Testis (tissue), 5 donors: ENCODE measurements at places on chromosomes 12 and 14. TPM values are rescaled to one million over a fixed set of nuclear protein-coding genes. Genes with fewer than 3 reads are reported as not detected.
A peak's percentile ranks its signal among the peaks of the same experiment; 100 is the strongest.

DNA sequence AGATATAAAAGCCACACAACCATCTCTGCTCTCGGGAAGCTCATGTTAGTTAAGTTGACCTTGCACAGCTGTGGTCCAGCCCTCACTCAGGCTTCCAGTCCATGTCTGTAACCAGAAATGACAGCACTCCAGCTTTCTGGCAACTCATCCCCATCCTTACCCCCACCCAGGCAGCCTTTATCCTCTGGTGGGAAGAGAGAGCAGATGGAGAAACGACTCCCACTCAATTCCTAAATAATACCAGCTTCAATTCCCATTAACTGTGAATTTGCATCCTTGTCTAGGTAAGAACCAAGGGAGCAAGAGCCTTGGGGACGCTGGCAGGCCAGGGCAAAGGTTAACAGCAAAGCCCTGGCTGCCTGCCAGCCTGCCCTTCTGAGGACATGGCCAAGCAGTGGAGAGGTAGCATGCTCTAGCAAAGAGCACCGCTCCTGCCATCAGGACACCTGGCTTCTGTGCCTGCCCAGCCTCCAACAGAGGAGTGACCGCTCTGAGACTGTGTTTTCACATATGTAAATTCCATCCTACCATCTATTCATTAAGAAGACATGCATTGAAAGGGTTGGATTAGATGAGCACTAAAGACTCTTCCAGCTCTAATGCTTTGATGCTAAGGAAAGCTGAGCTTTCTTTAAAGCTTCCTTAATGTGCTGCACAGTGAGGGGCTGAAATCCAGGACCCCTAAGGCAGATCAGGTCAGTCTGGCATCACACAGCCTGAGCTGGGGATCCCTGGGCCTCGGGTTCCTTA, 236.1 kb downstream of the GRIN2B start:
- DNase-seq: no peak

DNA sequence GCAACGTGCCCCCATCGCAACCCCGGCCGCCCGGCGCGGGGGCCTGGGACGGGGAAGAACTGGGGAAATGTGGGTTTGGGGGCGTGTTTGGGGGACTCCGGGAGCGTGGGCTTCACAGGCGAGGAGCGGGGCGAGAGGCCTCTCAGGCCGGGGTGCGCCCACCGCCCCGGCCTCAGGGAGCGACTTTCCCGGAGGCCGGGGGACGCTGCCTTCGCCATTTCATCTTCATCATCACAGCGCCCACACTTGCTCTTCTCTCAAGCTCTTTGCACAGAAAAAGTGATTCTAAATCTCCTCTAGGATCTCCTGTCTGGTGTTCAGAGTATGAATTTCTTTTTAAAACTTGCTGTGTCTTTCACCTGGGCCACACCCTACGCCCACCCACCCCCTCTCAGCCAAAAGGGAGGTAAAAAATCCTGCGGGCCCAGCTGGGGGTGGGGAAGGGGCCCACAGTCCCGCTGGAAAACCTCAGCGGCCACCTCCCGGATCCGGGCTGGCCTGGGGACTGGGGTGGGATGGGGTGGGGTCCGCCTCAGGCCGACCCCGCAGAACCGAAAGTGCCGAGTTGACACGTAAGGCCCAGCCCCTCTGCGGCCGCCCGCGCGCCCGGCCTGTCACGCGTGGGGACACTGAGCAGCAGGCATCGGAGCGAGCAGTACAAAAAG, 7.4 kb downstream of the CDKN1B start:
- DNase-seq: no peak

GRCh38 chr12:12533238-12533829, 29.3 kb downstream of the DUSP16 start:
- DNase-seq: peak; percentile 66

Gene CLEC14A
- 9.7 TPM for total RNA-seq

Gene GPR65
- total RNA-seq: 0.31 TPM

DNA sequence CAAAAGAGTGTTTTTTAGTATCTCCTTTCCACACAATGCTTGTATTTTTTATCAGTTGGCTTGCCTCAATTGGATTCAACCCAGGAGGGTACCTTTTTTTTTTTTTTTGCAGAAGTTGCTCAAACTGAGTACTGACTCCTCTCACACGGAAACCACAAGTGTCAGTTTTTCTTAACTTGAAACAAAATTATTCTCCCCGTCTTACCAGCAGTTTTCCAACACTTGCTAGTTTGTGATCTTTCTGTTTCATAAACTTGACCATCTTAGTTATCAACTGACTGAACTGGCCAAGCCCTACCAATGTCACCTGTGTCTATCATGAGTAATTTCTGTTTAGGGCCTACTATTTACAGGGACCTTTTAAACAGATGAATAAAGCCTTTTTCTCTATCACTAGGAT, 34.1 kb upstream of the ITPR2 start:
- DNase-seq: no peak

- DNase-seq: no peak
Measured at GRCh38 chr12:6782850-6783566, 6.3 kb upstream of the CD4 start.

Gene IKZF4
- total RNA-seq: 13.9 TPM

GRCh38 chr12:8548192-8548591, 7.5 kb upstream of the CLEC4E start:
- DNase-seq: no peak

Gene LRP1-AS
- not detected for total RNA-seq

- DNase-seq: no peak
Measured at GRCh38 chr12:11969437-11970154, 101.1 kb upstream of the BCL2L14 start.

Gene PAPLN
- total RNA-seq: 24.5 TPM

Gene GZMB
- not detected for total RNA-seq

Gene FSCB
- total RNA-seq: 21.0 TPM

Gene RIMBP2
- 10.0 TPM for total RNA-seq

- no peak for DNase-seq
Measured at GRCh38 chr12:105567061-105567460, 236.6 kb downstream of the C12orf75 start.

DNA sequence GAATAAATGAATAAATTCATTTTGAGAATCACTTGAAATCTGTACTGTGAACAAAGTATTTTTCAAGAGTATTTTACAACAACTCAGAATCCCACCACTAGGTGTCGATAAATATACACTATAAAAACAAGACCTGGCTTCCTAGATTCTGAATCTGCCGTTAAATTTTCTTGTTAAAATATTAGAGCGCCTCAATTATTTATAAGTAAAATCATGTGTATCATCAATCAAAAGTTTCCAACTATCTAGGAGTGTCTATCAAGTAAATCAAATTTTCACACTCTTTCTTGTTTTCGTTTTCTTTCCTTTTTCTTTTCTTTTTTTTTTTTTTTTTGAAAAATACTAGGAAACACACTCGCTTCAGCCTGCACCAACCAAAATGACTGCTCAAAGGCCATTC, 179.2 kb upstream of the DCN start:
- DNase-seq: no peak

DNA sequence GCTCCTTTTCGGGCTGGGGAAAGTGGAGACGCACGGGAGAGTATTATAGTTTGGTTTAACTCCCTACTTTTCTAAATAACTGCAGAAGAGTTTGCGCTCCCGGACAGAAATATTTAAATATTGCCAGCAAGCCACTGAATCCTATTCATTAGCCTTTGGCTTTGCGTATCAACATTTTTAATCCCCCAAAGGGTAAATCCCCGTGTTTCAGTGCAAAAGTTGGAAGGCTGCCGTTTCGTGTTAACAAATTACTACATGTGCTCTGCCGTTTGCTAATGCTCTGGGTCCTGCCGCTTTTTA, 372 bp upstream of the DPF3 start:
- no peak for DNase-seq

Gene POLE2
- total RNA-seq: 13.4 TPM

DNA sequence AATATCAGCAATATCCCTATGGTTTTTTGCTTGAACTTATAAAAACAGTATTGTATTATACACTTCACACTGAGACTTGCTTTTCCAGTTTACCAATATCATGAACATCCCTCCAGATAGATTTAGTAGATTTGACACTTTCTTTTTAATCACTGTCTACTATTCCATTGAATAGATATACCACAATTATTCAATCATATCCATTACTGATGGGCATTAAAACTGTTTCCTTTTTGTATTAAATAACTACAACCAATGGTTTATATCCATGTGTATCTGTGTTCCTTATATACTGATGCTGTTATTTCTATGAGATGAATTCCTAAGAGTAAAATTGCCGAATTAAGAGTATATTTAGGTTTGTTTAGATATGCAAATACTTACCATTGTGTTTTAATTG, 13.0 kb upstream of the DHRS7 start:
- DNase-seq: no peak

Gene TAS2R42
- not detected for total RNA-seq

DNA sequence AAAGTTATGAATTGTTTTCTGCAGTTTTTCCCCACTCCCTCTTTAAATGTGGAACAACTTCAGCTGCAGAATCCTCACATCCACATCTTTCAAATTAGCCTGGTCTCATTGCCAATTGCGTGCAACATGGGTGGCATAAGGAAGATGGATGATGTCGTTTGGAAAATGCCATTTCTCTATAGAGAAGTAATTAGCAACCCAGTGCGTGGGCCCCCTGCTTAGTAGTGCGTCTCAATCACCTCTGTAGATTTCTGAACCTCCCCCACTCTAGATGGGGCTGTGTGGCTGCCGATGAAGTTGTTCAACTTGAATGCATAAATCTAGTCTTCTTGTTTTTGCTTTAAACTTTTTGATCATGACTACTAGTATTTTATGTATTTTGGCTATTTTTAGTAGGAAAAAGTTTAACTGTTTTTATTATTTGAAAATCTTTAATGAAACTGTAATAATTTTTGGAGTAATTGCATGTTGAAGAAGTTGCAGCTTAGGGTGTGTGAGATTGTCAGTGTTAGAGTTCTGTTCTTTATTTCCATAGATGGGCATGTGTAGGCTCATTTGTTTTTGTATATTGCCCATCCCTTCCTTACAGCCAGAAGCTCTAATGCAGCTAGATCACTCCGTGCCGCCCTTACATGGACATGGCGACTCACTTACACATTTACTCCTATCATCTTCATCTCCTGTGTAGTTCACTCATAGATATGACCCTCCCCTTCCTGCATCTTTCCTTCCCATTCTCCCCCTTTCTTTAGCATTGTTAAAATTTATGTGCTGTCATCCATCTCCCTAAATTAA, 358.2 kb downstream of the DIO2 start:
- DNase-seq: no peak

GRCh38 chr12:22117563-22118237, 71.7 kb downstream of the CMAS start:
- no peak for DNase-seq

- DNase-seq: no peak
Measured at GRCh38 chr12:20134652-20135051, 233.7 kb upstream of the PDE3A start.

DNA sequence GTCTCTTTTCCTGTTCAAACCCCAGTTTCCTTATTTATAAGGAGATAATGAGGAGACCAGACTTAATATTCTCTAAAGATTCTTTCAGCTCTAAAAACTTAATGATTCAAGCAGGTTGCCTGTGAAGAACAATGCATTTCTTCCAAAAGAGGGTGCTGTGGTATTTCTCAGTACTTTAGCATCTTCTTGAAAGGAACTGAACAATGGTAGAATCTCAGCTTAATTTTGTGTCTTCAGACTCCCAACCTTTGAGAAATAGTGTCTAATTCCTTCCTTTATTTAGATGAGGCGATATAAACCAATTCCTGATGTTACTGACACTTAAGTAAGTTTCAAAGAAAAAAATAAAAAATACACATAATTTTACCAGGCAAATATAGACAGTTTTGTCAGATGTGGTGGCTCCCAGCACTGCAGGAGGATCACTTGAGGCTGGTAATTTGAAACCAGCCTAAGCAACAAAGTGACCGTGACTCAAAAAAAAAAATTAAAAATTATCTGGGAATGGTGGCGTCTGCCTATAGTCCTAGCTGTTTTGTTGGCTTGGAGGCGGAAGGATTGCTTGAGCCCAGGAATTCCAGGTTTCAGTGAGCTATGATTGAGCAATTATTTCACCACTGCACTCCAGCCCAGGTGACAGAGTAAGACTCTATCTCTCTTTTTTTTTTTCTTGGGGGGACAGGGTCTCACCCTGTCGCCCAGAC, 76.9 kb upstream of the PSMA6 start:
- DNase-seq: no peak

DNA sequence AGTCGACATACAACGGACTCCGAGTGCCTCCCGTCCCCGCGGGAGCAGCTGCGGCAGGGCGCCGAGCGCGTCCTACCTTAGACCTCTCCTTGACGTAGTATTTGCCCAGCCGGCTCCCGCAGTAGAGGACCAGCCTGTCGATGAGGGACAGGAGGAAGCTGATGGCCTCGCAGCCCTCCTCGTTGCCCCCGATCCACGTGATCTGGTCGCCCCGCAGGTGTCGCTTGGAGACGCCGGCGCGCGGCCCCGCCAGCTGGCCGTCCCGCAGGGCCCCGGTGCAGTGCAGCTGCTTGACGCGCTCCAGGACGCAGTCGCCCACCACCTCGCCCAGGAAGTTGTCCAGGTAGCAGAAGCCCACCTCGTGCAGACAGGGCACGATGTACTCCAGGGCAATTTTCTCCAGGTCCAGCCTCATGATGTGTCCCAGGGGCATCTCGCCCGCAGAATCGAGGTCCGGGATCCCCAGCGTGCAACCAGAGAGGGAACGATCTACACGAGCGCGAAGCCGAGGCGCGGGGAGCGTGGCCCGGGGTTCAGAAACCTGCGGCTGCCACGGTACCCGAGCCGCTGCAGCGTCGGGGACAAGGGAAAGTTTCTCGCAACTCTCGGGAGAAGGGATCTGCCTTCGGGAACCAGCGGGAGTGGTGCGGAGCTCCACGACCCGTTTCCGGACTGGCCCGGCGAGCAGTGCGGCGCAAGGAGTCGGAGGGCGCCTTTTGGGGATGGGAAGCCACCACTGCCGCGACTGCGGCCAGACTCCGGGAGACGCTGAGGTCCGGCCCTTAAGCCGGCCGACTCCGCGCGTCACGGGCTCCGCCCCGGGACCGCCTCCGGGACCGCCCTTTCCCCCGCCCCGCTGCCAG, at the start of gene EGLN3:
EGLN3 (minus strand) TSS at position 755 of the 863 bp plus-strand sequence; CDS start at position 433, 322 bp downstream.
- peak; percentile 90 for DNase-seq

DNA sequence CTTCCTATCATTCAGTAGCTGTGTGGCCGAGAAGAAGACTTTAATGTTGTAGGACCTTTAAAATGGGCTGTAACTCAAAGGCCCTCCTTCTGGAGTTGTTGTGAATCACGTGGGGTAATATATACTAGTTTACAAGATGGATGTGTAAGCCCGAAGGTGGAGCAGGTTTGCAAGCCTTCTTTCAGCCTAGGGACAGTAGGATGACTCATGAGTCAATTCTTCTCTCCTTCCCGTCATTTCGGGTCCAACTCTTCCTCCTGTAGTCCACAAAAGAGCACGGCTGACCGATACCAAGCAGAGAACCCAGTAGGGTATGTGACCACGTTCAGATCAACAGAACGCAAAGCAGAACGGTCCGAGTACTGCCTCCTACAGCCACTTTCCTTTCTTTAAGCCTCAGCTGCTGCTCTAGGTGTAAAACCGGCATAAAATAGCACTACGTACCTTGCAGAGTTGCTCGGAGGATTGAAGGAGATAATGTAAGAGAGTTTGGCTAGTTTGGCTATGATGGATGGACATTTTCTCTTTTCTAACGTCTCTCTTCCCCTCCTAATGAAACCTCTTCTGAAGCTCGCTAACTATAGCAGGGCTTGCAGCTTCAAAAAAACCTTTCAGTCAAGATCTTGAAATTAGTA, 1.3 kb upstream of the RASSF3 start:
- DNase-seq: peak; percentile 26

Gene ANKRD9
- 153 TPM for total RNA-seq

- DNase-seq: no peak
Measured at GRCh38 chr14:75156901-75157300, 19.5 kb downstream of the TMED10 start.

Gene CRIP2
- total RNA-seq: 114 TPM

Gene CLMN
- total RNA-seq: 68.0 TPM
